ENCODE measurements at places on chromosomes 6 and 20.

DNA sequence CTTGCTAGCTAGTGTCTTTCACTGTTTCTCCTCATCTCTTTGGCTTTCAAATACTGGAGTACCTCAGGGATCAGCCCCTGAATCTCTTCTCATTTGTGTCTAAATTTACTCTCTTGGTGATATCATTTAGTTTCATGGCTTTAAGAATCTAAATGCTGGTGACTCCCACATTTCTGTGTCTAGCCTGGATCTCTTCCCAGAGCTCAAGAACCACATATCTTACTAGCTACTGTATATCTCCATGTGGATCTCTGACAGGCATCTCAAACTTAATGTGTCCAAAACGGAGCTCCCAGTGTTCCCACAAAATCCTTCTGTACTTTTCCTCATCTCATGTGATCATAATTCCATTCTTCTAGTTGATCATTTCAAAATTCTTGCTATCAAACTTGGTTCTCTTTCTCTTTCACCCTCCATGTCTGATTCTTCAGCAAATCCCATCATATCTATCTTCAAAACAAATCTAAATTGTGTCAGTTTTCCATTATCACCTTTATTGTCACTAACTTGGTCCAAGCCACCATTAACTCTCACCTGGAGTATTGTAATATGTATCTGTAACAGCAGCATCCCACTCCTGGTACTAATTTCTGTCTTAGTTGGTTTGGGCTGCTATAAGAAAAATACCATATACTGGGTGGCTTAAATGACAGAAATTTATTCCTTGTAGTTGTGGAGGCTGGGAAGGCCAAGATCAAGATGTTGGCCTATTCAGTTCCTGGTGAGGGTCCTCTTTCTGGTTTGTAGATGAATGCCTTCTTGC, 45.9 kb downstream of the CCDC170 start:
- DNase-seq: no peak

DNA sequence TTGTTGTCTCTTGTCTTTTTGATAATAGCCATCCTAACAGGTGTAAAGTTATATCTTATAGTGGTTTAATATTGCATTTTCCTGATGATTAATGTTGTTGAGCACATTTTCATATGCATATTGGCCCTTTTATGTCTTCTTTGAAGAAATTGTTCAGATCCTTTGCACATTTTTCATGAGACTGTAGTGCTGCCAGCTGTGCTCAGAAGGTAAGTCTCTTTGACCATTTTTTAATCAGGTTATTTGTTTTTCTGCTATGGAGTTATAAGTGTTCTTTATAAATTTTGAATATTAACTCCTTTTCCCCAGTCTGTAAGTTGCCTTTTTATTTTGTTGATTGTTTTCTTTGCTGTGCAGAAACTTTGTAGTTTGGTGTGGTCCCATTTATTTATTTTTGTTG, 55.8 kb upstream of the ZNF184 start:
- no peak for DNase-seq

DNA sequence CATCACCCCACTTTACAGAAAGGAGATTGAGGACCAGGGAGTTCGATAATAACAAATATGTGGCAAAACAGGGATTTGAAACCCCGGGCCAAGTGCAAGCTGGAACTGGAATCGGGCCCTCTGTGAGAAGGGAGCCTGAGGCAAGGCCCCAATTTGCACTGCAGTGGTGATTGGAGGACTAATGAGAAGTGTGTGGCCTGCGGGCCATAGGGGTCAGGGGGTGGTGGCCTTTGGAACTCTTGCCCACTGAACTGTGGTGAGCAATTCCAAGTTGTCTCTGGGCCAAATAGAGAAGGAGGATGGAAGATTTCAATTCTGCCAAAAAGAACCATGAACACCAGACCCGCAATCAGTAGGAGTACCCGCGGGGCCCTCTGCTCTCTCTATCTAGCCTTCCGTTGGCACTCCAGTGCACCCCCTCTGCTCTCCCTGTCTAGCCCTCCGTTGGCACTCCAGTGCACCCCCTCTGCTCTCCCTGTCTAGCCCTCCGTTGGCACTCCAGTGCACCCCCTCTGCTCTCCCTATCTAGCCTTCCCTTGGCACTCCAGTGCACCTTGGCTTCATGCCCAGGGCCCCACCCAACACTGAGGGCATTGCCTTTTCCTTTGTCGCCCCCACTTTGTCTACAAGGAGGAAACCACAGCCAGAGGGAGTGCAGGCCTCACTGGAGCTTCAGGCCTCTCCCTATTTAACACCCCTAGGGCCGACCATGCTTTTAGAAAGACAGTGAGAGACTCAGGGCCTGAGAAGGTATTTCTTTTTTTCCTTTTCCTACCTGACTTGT, 6.0 kb upstream of the PTPRA start:
- no peak for DNase-seq

DNA sequence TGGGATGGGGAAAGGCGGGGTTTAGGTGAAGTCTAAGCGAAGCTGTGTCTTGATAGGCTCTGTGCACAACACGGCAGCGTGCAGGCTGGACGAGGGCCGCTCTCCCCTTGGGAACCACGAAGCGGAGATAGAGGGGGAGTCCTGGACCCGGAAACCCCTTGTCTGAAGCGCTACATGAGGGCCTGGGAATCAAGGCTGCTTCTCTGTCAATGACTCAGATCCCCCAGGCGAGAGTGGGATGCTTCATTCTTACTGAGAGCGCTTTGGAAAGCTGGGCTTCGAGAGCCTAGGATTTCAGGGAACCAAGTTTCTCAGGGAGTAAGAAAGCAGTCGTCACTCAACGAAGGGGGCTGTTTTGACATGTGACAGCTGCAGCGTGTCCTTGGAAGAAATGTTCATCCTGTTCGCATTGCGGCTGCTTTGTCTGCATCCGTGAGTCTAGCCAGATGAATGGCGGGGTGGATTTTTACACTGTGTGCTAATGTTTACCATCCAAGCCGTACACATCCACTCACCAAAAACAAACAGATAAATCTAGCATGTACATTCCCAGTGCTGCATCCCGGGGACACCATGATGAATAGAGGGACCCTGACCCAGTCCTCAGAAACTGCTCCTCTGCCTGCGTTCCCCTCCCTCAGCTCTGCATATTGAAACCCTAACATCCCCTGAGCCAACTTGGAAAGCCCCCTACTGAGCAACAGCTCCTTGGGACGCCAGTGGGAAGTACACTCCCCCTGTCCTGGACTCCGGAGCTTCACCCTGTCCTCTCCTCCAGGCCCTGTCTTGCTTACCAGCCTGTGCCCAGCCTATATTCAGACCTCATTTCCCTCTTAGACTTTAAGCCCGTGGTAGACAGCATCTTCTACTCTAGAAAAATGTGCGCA, 24.5 kb upstream of the RTF2 start:
- DNase-seq: no peak

DNA sequence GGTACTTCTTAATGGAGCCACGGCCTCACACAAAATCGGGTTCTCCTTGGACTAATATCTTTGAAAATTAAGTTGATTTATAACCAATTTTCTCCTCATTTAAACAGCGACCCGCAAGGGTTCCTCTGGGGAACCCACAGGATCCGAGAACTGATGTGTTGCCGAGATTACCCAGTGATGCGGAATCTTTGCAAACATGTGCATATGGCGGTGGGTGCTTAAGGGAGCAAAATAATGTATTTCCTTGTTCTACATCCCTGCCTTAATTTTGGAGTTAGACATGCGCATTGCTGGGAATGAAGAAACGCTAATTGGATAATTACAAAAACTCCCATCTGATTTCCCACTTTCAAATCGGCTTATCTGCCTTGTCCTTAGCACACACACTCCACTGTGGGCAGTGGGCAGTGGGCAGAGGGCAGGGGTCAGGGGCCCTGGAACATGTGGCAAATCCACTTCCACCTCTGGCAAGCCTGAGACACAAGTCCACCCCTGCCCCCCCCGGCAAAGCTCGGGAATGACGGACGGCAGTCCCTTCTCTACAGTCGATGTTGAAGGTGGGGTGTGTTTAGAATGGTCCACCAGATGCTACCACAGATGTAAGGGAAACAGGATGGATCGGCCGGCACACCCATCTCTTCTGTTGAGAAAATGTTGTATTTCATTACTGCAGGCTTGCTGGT, 137.4 kb upstream of the CDH4 start:
- no peak for DNase-seq

DNA sequence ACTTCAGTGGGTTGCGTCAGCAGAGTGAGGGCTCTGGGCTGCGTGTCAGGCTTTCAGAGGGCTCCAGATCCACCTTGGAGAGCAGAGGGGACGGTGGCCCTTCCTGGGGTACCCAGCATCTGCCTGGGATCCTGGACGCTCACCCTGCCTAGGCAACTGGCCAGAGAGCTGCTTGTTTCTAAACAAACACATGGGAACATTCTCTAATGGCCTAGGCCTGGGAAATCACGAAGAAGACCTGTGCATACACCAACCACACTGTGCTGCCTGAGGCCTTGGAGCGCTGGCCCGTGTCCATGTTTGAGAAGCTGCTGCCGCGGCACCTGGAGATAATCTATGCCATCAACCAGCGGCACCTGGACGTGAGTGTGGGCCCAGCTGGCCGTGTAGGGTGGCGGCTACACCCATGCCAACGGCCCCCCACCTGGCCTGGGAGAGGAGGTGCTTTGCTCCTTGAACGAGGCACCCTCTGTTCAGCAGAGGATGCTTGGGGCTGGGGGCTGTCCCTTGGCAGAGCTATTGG, 32.2 kb downstream of the PYGB start:
- DNase-seq: no peak

DNA sequence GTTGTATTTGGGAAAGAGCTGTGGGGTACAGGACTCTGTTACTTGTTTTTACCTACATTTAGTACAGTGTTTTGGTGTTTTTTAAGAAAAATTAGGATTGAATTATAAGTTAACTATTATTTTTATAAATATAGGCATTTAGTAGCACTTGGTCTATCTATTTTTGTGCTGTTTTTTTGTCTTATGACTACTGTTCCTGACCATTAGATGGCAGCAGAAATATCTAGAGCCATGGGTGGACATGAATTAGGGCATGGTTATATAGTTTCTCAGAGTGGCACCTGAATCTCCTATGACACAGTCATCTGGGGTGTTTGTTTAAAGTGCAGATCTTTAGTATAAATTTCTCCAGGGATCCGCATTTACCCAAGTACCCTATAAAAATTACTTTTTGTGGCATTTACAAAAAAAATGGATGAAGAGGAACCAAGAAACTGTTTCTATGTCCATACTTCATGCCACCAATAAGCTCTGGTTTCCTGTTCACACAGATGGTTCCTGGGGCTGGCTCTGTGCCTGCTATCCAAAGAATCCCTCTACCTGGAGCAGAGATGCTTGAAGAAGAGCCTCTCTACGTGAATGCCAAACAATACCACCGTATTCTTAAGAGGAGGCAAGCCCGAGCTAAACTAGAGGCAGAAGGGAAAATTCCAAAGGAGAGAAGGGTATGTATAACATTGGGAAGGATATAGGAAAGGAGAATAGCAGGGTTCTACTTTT, 19.8 kb downstream of the NFYA start:
- DNase-seq: no peak

- no peak for DNase-seq
Measured at GRCh38 chr6:121607721-121608120, 172.3 kb downstream of the GJA1 start.

DNA sequence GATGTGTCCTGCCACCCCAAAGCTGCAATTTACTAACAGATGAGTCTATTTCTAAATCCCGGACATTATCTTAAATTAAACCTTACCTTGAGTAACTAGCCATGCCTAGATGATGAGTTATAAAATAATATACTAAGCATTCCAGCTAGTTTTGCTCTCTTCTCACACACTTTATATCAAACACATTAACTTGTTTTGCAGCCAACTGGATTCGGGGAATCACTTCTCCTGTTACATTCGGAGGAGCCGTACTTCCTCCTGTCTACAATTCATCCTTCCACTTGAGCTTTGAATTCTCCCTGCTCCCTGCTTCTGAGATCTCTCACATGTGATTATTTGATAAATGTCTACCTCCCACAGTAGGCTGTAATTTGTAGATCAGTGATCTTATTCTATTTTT, 420.1 kb downstream of the GJA1 start:
- no peak for DNase-seq

- DNase-seq: no peak
Measured at GRCh38 chr20:53224851-53225250, 252.7 kb downstream of the TSHZ2 start.

DNA sequence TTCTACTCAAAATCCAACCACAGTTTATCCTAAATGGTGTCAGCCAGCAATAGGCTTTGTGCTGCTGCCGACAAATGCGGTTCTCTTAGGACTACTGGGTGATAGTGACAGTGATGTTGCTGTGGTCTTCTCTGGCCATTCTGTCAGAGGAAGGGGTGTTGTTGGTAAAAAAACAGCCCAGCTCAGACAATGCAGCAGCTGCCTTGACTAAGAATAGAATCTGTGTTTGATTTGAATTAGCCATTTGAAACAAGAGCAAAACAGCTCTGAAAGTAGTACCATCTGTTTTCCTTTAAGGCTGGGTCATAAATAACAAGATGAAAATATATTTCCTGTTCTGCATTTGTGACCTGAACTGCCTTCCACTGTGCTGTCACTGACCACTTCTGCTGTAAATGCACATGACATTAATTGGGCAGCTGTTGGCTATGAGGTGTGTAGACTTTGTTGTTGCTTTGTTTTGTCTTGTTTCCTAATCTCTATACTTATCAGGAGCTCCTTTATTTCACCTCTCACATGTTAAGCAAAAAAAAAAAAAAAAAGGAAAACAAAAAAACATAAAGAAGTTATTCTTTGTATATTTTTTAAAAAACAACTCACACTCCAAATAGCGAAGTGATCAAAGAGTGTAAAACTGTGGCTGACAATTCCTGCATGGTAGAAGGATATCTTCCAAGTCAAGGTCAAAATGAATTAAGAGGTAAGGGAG, 497.8 kb upstream of the ARID1B start:
- no peak for DNase-seq

GRCh38 chr6:150276168-150276936, 92.5 kb upstream of the IYD start:
- DNase-seq: no peak

DNA sequence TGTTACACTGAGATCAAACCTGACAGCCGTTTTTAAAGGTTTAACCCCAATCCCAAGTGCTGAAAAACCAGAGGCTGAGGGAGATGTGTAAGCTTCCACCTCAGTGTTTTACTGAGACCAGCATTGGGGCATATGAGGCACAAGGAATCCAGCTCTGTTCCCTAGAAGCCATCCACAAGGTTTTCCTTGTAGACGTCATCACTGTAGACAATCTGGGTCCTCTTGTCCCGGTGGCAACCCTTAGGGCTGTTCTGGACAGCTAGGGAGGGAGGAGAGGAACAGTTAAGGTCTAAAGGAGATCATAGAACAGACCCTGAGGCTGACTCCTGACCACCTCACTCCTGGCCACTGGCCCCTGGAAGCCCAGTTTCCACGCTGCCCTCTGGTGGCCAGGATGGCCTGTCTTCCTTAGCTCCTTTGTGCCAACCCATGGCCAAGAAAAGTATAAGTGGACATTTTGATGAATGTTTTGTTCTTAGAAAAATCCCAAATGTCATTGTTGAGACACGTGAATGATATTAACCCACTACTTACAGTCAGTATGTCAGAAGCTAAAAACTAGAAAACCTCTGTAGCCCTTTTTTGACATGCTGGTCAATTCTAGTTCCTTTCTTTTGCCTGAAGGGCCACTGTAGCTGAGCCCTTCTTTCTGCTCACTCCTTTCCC, 6.4 kb downstream of the CFB start:
- peak; percentile 25 for DNase-seq

GRCh38 chr6:158061709-158062461, 80.2 kb downstream of the SYNJ2 start:
- DNase-seq: no peak

GRCh38 chr6:112839525-112839961, 492.4 kb downstream of the RFPL4B start:
- no peak for DNase-seq

- DNase-seq: no peak
Measured at GRCh38 chr6:4130357-4130987, 4.9 kb downstream of the ECI2 start.

- no peak for DNase-seq
Measured at GRCh38 chr6:90008189-90008907, 114.1 kb downstream of the GJA10 start.

GRCh38 chr6:64280569-64280968, 645.0 kb downstream of the PHF3 start:
- no peak for DNase-seq
